ENCODE measurements at places on chromosomes 11 and 22. TPM values are rescaled to one million over a fixed set of nuclear protein-coding genes. Genes with fewer than 3 reads are reported as not detected.

GRCh38 chr11:92461447-92461846 lies 236.8 kb downstream of the FAT3 start:
- DNase-seq, result no peak

DNA sequence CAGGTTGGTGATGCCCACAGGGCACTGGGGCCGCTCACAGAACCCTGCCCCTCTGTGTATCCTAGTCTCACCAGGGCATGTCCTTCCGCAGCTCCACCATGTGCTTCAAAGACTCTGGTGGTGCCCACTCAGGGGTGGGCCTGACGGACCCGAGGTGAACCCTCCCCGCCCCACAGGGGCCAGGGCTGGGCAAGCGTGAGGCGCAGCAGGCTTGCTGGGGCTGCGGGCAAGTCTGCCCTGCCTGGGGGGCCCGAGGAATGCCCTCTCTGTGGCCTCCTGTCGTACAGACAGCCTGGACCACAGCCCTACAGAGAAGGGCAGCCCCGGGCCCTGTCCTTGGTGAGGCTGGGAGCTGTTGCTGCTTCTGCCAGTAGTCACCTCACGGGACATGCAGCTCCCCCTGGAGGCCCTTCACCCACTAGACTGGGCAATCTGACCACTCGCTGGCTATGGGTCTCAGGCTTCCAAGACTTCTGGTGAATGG lies 40.2 kb downstream of the TBX1 start:
- DNase-seq, result no peak

DNA sequence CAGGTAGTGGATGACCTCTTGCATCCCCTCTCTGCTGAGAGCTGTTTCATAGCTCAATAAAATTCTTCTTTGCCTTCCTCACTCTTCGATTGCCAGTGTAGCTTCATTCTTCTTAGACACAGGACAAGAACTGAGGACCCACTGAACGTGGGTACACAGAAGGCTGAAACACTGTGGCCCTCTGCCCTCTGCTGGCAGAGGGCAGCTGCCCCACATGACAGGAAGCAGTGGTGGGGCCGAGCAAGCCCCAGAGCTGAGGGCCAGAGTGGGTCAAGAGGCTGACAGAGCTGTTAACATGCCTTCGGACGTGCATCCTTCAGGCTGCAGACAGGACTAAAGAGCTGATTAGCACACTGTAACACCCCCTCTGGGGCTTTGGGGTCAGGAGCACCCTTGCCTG lies 15.6 kb downstream of the SMC1B start:
- DNase-seq, result no peak

DNA sequence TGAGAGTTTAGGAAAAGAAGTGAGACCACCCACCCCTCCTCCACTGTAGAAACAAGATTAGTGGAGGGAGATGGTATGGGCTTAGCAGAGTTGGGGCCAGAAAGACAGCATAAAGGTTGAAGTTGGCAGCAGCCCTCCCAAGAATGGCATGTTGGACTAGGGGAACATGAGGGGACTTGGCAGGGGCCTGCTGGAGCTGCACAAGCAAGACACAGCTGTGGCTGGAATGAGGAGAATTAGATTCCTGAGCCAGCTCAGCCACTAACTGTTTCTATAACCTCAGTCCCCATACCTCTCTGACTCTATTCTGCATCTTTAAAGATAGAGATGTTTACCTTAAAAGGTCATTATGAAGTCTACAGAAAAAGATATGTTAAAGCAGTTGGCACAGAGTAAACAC lies 13.2 kb downstream of the MAP6 start:
- no peak for DNase-seq

- no peak for DNase-seq
These were observed 84.4 kb downstream of the PRR5L start for GRCh38 chr11:36380296-36381014.

DNA sequence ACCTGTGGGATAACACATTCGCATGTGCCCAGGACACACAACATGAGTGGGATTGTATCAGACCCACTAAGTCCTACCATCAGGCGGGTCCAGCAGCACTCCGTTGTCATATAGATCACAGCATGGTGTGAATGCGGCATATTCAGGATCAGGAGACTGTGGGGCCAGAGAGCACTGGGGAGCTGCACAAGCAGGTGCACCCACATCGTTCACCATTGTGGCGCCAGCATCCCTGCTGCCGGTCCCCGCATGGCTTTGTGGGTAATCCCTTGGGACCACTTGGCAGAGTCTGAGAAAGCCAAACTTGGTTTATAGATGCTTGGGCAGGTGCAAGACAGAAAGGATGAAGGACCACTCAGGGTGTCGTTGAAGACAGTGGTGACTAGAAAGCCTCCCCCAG lies 201.6 kb upstream of the B3GAT1 start:
- DNase-seq, result no peak

Gene FJX1
- 14.2 TPM for total RNA-seq

Gene KBTBD4
- total RNA-seq, result 14.0 TPM

DNA sequence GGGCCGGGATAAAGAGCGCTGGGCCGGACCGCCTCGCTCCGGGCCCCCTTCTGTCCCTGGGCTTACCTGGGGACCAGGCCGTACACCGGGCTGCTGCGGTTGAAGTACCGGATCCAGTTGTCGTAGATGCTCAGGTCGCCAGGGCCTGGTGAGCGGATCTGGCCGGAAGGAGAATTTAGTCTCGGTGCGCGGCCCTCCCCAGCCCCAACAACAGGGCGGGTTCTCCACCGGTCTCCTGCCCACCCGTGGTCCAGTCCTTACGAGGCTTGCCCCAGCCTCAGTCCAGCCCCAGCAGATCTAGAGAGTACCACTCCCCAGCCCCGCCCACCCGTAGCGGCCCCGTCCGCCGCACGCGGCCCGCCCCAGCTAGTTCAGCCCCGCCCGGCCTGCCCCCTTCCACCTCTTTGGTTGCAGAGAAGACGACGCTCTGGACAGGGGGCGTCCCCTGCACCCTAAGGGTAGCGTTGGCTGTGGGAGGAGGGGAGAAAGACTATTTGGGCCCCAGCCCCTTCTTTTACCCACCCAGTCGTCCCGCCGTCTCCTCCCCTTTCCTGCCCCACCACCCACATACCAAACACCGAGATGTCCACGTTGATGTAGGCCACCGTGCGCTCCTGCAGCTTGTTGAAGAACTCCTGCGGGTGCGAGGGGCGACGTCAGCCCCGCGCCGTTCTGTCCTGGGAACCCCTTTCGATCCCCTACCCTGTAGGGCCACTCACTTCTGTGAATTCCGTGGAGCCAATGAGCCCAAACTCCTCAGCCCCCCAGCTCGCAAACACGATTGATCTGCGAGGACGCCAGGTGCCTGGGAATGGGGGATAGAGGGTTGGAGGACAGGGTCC lies 6.8 kb downstream of the SAC3D1 start:
- DNase-seq, result peak; percentile 64

Measured in H1 (cell line).